ENCODE measurements at places on chromosomes 6 and 20.

DNA sequence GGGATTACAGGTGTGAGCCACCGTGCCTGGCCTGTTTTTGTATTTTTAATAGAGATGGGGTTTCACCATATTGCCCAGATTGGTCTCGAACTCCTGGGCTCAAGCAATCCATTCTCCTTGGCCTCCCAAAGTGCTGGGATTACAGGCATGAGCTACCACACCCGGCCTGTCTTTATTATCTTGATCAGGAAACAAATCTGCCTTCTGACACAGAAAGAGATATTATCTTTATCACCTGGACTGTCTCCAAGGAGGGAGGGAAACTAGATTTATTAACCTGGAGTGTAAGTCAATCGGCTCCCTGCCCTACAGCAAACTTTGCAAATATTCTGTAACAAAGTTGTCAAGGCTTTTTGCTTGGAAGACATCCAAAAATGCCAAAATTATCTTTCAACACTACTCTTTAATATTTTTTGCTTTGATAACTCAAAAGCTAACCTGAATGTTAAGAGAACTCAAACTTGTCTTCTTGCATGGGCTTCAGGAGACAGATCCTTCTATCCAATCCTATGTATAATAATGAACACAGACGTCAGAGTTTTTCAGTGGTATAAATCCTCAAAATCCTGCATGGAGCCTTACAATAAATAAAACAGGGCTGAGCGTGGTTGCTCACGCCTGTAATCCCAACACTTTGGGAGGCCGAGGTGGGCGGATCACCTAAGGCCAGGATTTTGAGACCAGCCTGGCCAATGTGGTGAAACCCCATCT is 85.0 kb upstream of the LOC128125822 start:
- DNase-seq = no peak

DNA sequence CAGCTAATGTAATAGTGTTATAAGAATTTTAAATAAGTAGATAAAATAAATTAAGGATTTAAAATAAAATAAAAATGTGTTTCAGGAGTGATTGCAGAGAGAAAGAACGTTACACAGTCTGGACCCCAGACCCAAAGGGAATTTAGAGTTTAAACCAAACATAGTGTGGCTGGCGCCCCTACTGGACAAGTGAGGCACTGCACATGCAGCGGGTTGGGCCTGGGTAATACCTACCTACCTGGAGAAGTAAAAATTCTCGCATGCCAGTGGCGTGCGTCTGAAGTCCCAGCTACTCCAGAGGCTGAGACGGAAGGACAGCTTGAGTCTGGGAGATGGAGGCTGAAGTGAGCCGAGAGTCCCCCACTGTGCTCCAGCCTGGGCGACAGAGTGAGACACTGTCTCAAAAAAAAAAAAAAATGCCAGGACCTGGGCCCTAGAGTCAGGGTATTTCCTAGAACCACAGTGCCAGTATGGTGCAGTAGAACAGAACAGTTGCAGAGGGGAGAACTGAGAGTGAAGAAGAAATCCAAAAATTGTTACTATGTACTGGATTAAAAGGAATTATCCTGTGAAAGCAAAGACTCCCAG is 71.4 kb upstream of the TCF21 start:
- DNase-seq = peak; percentile 14

DNA sequence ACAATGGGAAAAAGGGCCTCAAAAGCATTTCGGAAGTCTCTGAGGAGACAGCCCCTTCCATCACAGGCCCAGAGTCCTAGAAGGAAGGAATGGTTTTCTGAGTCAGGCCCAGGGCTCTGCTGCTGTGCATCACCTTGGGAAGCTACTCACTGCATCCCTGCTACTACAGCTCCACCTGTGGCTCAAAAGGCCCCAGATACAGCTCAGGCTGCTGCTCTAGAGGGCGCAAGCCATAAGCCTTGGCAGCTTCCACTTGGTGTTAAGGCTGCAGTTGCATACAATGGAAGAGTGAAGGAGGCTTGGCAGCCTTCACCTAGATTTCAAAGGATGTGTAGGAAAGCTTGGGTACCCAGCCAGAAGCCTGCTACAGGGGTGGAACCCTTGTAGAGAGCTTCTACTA is 54.8 kb downstream of the MEI4 start:
- DNase-seq = no peak

DNA sequence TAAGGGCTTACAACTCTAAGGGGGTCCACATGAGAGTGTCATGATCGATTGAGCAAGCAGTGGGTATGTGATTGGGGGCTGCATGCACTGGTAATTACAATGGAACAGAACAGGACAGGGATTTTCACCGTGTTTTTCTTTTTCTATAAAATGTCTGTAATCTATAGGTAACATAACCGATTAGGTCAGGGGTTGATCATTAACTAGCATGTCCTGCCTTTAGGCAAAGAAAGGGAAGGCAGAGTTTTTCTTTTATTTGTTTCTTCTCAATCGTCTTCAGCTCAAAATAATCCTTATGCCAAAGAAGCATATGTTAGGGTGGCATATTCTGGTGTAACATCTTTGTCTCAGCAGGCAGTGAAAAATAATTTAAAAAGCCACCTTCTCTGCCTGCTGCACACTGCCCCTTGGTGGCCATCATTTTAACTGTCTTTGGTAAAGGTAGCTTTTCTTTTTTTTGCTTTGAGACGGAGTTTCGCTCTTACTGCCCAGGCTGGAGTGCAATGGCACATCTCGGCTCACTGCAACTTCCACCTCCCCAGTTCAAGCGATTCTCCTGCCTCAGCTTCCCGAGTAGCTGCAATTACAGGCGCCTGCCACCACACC is 9.7 kb upstream of the CEP43 start:
- no peak for DNase-seq

GRCh38 chr6:43263314-43264178 is 20.3 kb downstream of the TTBK1 start:
- peak; percentile 80 for DNase-seq

- no peak for DNase-seq
Observed at GRCh38 chr20:61347443-61347842, 95.4 kb downstream of the CDH4 start.

DNA sequence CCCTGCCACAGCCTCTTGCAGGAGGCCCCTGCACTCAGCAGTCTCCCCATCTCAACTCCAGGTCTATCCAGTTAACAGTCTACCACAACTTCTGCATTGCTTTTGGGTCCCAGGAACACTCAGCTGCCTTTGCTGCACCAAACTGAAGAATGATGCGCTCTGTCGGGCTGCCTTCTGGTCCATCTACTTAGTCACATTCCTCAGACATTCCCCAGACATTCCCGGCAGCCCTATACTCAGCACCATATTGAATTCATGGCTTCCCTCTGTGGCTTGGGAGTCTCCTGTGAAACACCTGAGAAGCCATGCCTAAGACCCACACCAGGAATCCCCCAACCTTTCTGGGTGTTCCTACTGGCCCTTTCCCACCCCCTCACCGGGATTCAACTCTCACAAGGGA is 99.6 kb upstream of the COL21A1 start:
- no peak for DNase-seq

GRCh38 chr6:10478187-10479040 is 42.7 kb upstream of the GCNT2 start:
- no peak for DNase-seq

DNA sequence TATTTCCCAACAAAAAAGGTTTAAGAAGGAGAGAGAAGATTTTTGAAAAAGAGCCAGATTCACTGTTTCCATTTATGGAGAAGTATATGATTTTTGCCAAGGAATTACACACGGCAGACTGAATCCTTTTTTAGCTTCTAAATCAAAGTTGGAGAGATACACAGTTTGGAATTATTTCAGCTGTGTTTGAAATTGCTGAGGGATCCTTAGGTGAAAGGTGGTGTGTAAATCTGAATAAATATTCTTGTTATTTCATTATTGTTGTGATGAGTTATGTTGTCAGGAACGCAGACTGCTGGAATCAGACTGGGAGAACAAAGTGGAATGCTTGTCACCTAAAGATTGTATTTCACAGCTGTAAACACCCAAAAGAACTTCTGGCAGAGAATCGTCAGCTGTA is 168.5 kb upstream of the AKIRIN2 start:
- no peak for DNase-seq

DNA sequence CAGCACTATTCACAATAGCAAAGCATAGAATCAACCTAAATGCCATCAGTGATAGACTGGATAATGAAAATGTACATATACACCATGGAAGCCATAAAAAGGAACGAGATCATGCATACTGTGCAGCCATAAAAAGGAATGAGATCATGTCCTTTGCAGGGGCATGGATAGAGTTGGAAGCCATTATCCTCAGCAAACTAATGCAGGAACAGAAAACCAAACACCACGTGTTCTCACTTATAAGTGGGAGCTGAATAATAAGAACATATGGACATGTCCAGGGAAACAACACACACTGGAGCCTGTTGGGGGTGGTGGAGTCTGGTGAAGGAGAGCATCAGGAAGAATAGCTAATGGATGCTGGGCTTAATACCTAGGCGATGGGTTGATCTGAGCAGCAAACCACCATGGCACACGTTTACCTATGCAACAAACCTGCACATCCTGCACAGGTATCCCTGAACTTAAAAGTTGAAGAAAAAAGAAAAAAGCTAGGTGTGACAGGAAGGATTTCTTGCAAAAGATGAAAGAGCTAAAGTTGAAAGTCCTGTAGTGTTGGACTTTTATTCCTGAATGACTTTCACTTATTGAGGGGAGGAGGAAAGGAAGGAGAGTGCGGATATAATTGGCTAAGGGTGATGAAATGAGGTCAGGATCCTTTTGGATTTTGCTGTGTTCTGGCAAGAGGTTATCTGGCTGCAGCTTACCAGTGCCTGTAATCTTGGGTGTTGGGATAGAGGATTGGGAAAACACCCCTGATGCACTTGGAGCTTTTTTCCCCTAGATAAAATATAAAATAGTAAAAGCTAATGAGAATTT is 8.5 kb downstream of the TRMT11 start:
- DNase-seq = no peak

GRCh38 chr6:31114541-31114878 is at the start of gene PSORS1C1:
TSS of gene PSORS1C1 (plus strand) at chr6:31114800. CDS start at chr6:31129633, 14,833 bp downstream.
- DNase-seq = no peak

DNA sequence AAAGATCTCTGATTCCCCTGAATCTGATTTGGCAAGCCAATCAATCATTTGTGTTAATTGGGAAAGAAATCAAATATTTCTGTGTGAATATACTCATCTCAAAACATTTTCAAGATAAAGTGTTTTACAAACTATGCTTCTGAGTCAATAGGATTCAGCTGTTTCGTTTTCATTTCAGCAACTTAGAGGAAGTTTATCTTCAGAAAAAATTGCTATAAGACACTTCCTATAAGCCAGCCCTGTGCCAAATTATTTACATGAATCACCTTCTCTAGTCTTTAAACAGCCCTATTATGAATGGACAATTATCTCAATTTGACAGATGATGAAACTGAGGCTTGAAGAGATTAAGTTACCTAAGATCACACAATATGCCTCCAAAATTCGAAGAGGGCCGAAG is 10.9 kb downstream of the DEFB129 start:
- DNase-seq = no peak

DNA sequence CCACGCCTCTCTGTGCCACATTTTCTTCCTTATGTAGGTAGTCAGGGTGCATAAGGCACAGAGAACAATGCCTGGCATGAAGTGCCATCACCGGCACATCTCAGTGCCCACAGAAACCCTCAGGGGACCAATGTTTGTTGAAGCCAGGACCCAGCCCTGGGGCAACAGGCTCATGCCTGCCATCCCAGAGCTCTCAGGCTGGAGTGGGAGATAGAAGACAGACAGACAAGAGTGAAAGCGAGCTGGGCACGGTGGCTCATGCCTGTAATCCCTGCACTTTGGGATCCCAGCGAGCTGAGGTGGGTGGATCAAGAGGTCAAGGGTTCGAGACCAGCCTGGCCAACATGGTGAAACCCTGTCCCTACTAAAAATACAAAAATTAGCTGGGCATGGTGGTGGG is 13.5 kb downstream of the EFCAB8 start:
- DNase-seq = no peak

DNA sequence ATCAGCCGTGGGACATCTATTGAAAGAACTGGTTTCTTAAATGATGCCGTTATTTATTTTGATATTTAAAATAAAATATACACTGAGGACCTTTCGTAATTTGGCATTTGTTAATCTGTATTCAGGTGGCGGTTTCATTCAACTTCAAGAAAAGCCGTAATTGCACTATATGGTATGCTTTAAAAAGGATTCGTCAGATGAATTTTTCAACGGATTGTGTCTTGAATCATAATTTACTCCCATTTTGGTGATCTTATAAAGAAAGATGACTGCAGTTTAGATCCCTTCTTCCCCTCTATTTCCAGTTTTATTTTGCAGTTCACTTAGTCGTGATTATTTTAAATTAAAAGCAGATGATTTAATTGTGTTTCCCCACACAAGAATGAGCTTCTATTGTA is 761 bp downstream of the KLHL32 start:
- DNase-seq = no peak

DNA sequence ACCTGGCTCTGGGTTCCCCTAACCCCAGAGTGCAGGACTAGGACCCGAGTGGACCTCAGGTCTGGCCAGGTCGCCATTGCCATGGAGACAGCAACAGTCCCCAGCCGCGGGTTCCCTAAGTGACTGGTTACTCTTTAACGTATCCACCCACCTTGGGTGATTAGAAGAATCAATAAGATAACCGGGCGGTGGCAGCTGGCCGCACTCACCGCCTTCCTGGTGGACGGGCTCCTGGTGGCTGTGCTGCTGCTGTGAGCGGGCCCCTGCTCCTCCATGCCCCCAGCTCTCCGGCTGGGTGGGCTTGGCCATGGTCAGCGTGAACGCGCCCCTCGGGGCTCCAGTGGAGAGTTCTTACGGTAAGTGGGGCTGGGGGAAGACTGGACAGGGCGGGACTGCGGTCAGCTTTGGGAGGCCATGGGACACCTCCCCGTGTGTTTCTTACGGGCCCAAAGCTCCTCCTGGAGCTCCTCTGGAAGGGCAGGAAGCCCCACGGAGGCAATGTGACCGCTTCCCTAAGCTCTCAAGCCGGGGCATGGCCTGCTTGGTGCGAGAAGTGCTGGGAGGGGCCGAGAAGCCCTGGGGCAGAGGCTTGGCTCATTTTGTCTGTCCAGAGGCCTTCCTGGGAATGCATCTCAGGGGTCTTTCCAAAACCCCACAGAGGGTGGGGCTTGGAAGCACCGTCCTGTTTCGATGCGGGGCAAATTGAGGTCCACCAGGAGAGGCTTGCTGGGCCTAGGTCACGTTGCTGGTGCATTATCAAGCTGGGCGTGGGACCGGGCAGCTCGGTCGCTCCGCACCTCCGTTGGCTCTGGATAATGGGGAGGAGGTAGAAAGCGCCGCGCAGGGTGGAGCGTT is at the start of gene HNF4A:
HNF4A (plus strand) TSS at position 202 of the 855 bp plus-strand sequence; CDS start at position 308, 106 bp downstream.
- no peak for DNase-seq

GRCh38 chr6:135289816-135290215 is 108.7 kb downstream of the MYB start:
- DNase-seq = no peak

- no peak for DNase-seq
Observed at GRCh38 chr20:12375967-12376366, 458.3 kb downstream of the BTBD3 start.
